ENCODE measurements at places on chromosomes 16 and 17. TPM values are rescaled to one million over a fixed set of nuclear protein-coding genes. Genes with fewer than 3 reads are reported as not detected.

- H3K27ac ChIP-seq: no peak overlapping the region
- no peak overlapping the region for H3K4me3 ChIP-seq
- DNase-seq: no peak
- no peaks in the 10 kb centered on the region for H3K27me3 ChIP-seq
- no peaks in the 10 kb centered on the region for H3K4me1 ChIP-seq
Measured at GRCh38 chr16:87671715-87672270, 69.5 kb downstream of the JPH3 start.

- H3K4me3 ChIP-seq: no peak overlapping the region
- no peaks in the 10 kb centered on the region for H3K36me3 ChIP-seq
- no peak overlapping the region for H3K27ac ChIP-seq
Measured at GRCh38 chr16:82368041-82368440, 198.0 kb upstream of the MPHOSPH6 start.

Gene ZG16B
- 0.64 TPM for total RNA-seq

DNA sequence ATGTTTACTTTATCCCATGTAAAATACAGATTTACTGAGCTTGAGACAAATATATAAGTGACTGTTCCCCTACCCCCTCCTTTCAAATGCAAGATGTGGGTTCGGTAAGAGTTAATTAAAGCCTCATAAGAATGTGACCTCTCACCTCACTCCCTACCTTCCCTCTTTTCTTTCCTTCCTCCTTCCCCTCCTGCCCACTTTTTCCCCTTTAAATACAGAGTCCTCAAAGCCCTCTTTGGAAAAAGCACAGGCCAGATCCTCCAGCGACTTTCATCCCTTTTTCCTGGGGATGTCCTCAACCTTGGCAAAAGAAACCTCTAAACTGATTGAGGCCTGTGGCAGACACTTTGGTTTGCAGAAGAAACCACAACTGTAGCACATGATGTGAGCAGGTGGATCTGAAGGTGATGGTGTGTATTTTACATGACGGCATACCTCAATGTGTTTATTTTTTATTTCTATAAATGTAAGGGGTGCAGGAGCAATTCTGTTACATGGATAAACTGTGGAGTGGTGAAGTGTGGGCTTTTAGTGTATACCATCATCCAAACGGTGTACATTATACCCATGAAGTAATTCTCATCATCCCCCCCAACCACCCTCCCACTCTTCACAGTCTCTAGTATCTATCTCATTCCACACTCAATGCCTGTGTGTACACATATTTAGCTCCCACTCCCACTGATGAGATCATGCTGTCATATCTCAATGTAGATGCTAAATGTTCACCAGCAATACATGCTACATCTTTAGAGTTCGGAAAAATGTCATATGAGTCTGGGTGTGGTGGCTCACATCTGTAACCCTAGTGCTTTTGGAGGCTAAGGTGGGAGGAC, 77.7 kb downstream of the XYLT1 start:
- H3K4me3 ChIP-seq: no peak overlapping the region
- DNase-seq: no peak

GRCh38 chr17:3575511-3575910, 17.9 kb upstream of the TRPV3 start:
- H3K4me1 ChIP-seq: no peaks in the 10 kb centered on the region
- no peak overlapping the region for H3K4me3 ChIP-seq
- DNase-seq: no peak
- H3K27ac ChIP-seq: no peak overlapping the region

GRCh38 chr17:63764716-63765115, 8.7 kb downstream of the CCDC47 start:
- H3K4me3 ChIP-seq: no peak overlapping the region
- H3K4me1 ChIP-seq: peaks cover 28% of the 10 kb centered on the region

Gene RAI1
- total RNA-seq: 12.0 TPM

GRCh38 chr17:31489295-31490018, 98.0 kb downstream of the RAB11FIP4 start:
- H3K4me3 ChIP-seq: peak overlapping the region; percentile 91
- DNase-seq: peak; percentile 53
- H3K36me3 ChIP-seq: no peaks in the 10 kb centered on the region
- H3K27ac ChIP-seq: peak overlapping the region; percentile 67

- H3K27ac ChIP-seq: no peak overlapping the region
- DNase-seq: no peak
- H3K4me3 ChIP-seq: no peak overlapping the region
- H3K4me1 ChIP-seq: no peaks in the 10 kb centered on the region
- peaks cover 11% of the 10 kb centered on the region for H3K27me3 ChIP-seq
Measured at GRCh38 chr16:22879466-22879865, 65.5 kb downstream of the HS3ST2 start.

DNA sequence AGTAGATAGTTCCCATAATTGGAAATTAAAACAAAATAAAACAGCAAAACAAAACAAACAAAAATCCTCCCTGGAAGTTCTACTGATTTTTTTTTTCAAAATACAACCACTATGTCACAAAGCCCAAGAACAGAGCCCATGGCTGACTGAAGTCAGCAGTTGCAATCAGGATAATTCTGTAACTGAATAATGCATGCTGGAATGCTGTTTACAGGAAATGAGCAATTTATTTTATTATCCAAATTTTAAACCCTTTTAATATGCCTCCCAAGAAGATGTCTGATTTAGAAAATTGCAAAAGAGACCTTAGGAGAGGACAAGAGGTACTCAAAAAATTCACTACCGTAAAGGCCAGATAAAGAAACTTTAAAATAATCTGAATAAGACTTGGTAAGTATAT, 578.2 kb downstream of the TOX3 start:
- H3K4me3 ChIP-seq: no peak overlapping the region
- no peaks in the 10 kb centered on the region for H3K36me3 ChIP-seq
- DNase-seq: no peak

Gene ABCC12
- not detected for total RNA-seq
